ENCODE measurements at places on chromosomes 3 and 15.

GRCh38 chr15:72368325-72368724 is 7.5 kb downstream of the HEXA start:
- no peak for DNase-seq

- DNase-seq: no peak
Measured at GRCh38 chr15:66641485-66642315, 60.3 kb upstream of the SMAD6 start.

DNA sequence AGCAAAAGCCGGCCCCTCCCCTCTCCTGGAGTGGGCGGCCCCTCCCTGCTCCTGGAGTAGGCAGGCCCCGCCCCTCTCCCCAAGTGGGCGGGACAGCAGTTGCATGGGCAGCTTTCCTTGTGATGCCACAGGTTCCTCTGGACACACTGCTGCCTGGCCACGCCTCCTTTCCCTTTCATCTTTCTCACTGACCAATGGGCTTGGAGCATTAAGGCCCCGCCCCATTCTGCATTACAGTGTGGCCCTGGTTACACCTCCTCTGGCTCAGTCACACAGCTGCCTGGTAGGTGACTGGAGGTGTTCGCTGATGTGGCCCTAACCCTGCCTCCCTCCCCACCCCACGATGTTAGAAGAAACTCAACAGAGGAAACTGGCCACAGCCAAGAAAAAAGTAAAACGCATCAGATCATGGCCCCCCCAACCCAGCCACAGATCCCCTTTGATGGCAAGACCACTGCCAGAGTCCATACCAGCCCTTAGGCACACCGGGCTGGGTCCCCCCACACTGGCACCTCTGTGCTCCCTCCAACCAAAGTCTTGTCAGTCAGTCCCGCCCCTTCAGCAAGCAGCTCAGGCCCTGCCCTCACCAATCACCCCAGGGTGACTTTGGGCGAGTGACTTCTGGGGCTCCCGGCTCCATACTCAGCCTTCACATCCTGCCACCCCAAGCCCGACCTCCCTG is 84.3 kb downstream of the ADAMTS7 start:
- DNase-seq: no peak

DNA sequence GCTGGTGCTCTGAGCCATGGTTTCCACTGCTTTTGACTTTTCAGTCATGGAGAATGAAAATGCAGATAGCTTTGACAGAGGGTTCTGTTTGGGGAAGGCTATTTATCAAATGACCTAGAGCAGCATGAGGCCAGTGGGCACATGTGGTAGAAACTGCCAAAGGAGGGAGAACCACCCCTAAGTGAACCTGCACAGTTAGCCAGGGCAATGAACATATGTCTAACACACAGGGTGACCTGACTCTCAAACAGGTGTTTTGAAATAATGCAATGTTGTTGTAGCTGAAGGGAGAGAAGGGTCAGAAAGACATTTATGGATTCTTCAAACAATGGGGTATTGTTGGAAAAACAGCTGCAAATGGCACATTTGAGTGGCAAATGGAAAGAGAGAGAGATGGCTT is 174.4 kb upstream of the FAM3D start:
- DNase-seq: no peak

DNA sequence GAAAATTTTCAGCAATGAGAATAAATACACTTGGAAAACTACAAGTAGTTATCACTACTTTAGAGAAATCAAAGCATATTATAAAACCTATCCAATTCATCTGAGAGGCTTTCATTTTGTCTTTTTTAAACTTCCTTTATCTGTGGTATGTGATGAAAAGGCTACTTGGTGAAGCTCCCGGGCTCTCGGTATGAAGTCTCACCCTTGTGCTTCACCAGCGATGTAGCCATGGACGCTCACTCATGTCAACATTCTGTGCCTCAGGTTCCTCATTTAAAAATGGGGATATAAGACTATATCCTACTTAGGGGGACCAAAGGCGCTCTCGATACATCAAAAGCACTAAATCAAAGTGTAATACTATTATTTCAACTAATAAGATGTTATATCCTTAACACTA is 14.9 kb downstream of the SATB1 start:
- no peak for DNase-seq

DNA sequence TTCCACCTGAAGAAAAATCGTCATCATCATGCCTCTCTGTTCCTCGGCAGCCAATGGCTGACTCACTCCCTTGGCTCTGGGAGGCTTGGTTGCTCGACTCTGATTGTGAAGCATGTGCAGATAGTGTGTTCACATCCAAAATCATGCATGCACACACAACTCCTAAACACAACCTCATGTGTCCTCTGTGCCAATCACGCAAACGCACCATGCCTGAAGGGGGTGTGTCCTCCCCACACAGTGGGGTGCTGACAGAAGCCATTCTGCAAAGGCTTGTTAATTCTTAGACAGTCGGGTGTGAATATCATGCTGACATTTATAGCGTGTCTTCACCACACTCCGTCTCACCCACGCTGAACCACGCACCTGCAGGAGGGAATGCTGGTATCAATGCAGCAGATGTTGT is 11.4 kb upstream of the CCDC174 start:
- no peak for DNase-seq

GRCh38 chr3:37992271-37993066 is 1.9 kb downstream of the VILL start:
- no peak for DNase-seq

GRCh38 chr15:39358441-39359041 is 222.3 kb upstream of the THBS1 start:
- no peak for DNase-seq

- no peak for DNase-seq
Measured at GRCh38 chr3:47347217-47347801, 33.5 kb upstream of the PTPN23 start.

GRCh38 chr15:94972314-94972713 is 741.0 kb downstream of the MCTP2 start:
- DNase-seq: no peak

GRCh38 chr3:195555110-195555509 is 12.0 kb upstream of the PPP1R2 start:
- no peak for DNase-seq

GRCh38 chr15:86493884-86494283 is 414.2 kb downstream of the AGBL1 start:
- DNase-seq: no peak

- DNase-seq: no peak
Measured at GRCh38 chr3:189781415-189781814, 150.2 kb downstream of the TP63 start.

- no peak for DNase-seq
Measured at GRCh38 chr3:15345608-15346137, 13.3 kb upstream of the SH3BP5 start.

DNA sequence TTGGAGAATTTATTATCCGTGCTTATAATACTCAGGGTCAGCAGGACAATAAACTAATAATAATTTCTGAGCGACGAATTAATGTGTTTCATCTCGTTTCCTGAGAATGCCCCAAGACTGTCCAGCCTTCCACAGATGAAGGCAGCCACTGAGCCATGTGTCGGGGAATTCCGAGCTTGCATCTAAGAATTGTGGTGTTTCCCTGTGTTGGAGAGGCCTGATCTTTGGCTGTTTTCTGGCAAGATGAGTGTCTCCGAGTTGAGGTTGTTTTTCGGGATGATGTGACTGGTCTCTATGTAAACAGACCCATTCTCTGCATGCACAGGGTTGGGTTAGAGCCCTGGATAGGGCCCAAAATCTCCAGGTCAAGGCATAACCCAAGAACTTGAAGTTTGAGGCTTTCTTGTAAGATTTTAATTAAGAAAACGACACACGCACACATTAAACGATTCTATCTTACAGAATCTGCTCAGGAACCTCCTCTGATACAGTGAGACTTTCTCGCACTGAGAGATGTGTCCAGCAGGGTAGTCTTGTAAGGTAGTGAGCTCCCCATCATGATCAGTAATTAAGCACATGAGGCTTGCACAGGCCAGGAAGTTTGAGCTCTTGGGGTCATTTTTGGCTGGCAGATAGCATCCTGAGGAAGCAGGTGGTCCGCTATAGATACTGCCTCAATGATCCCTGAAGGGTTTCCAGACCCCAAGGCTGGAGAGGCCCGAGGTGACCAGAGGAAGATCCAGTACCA is 14.4 kb downstream of the FGD5 start:
- DNase-seq: no peak

DNA sequence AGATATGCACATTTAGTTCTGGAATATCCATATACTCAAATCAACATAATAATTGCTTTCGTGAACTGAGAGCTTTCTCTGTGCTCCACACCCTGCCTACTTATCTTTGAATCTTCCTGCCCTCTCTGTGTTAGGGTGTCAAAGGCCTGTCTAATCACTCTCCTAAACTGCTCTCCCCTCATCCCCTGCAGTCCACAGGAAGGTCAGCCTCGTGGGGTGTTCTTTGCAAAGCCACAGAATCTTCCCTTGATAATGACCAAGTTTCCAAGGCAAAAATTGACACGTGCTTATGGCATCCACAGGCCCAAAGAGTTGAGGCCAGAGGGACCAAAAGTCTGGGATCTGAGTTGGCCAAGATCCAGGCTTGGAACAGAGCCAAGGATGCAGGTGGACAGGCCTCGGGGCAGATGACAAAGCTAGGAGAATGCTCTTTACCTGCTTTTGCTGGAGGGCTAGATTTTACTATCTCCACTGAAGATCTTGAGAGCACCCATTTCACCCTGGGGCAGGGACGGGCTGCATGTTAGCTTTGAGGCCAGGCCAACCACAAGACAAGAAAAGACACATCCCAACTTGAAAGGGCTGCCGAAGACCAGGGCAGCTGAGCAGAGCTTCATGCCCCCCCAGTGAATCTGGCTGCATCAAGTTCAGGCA is 20.4 kb downstream of the BHLHE40 start:
- no peak for DNase-seq

DNA sequence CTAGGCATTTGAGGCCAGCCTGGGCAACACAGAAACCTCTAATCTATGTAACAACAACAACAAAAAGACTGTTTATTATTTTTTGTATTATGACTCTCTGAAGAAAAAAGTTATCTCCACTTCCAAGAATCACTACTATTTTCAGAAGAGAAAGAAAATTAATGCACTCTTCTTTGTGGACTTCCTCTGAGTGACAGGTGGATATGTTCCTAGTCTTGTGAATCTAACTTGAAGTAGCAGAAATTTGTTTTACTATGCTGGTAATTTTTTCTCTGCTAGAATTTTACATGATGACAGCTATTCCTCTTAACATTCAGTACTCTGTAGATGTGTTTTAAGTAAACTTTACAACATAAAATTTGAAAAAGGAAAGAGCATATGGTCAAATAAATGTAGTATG is 16.7 kb downstream of the DYNC1LI1 start:
- DNase-seq: no peak

GRCh38 chr3:98875535-98875934 is 26.0 kb downstream of the DCBLD2 start:
- DNase-seq: no peak

DNA sequence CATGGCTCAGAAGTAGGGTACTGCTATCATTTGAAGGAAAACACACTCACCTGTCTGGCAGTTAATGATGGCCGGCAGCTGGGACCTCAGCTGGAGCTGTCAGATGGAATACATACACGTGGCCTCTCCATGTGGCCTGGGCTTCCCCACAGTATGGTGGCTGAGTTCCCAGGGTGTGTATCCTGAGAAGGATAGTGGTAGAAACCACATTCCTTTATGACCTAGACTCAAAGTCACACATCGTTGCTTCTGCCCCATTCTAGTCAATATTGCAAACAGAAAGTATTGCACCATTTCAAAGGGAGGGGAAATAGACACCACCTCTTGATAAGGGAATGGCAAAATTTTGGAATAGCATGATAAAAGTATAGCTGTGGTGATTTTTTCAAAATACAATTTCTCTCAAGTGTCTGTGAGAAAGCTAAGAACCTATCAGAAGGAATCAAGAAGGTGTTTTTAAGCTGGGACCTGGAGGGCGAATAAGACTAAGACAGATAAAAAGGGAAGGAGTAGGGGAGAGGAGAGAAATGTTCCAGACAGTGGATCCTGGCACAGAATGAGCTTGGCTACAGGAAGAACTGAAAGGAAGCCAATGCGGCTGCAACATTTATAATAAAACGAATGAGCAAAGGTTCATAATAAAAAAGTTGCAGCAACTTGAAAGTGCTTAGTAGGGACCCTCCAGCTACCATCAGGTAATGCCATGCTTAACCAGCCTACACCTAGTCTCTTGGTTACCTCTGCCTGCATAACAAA is 40.1 kb upstream of the GALNT15 start:
- no peak for DNase-seq

DNA sequence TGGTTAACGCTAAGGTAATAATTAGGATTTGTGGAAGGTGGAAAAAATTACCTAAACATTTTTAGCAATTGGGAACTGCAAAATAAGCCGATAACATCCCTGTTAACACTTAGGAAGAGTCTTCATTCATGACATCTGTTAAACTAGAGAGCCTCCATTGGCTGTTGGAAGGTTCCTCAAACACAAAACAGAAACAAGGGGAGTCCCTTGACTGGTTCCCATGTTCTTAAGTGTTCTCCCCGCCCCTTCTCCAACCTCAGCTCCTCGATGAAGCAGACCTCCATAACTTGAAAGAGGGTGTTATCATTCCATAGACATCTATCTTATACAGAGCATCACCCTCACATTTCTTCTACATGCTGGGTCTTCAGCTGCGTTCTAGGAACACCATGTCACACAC is 2.5 kb downstream of the SLC22A13 start:
- no peak for DNase-seq

- DNase-seq: peak; percentile 60
Measured at GRCh38 chr15:77543159-77543882, 89.4 kb downstream of the LINGO1 start.

GRCh38 chr3:43523454-43524053 is 98.3 kb downstream of the ANO10 start:
- no peak for DNase-seq

DNA sequence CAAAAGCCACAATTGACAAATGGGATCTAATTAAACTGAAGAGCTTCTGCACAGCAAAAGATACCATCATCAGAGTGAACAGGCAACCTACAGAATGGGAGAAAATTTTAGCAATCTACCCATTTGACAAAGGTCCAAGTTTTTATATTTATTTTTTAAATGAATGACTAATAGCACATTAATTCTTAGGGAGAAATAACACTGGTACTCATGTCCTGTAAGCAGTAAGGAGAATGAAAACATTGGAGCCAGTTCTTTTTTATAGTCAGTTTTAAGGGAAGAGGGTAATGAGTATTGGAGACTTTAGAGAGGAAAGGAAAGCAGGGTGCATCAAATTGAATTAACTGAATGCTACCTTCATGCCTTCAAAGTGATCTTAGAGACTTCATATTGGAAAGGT is 404.7 kb upstream of the TGFBR2 start:
- no peak for DNase-seq

DNA sequence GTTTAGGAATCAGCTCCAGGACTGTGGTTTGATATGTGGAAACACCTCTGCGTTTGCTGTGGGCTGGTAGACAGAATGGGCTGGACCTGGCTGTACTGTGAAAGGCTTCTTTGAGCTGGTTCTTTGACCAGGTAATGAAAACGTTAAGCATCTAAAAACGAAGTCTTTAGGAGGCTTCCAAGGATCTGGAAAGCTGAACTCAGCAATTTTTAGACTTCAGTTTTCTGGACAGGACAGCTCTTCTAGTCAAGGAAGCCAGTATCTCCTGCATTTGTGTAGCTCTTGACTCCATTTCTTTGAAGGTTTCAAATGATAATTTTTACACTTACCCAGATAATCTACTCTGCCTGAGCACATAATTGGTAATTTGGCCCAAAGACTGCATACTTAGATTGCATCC is 25.5 kb downstream of the MAP2K1 start:
- DNase-seq: no peak

GRCh38 chr3:73765878-73766545 is 141.3 kb upstream of the PDZRN3 start:
- no peak for DNase-seq
